Stimulated activated CD8-positive, alpha-beta memory T cell treated with anti-CD3 and anti-CD28 coated beads, Interleukin-7, amount 100 ng/mL, for 48 hours (primary cell): ENCODE measurements at places on chromosomes 2 and 18.

DNA sequence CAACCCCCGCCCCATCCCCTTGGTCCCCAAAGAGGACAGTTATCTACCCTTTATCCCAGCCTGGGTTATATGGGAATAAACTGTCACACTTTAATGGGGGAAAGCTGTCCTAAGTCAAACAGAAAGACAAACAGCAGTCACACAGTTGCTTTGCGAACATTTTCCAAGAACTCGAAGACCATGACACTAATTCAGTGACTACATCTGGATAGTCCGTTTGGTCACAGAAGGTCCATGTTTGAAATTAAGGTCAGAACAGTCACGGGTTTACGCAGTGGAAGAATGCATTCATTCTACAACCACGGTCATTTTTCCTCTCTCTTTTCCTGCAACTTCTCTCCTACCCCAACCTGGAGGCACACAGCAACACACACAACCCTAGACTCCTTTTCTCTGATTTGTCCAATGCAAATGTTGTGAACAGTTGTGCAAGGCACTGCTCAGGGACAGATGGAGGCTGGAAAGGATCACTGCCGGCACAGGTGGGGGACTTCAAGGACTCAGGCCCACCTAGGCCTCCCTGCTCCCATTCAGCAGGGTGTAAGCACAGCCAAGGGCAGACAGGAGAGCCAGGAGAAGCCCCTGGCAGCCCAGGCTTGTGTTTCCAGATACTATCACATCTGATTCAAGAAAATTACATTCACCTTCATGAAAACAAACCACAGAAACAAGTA, 39.9 kb downstream of the ZNF516 start:
- DNase-seq = no peak

DNA sequence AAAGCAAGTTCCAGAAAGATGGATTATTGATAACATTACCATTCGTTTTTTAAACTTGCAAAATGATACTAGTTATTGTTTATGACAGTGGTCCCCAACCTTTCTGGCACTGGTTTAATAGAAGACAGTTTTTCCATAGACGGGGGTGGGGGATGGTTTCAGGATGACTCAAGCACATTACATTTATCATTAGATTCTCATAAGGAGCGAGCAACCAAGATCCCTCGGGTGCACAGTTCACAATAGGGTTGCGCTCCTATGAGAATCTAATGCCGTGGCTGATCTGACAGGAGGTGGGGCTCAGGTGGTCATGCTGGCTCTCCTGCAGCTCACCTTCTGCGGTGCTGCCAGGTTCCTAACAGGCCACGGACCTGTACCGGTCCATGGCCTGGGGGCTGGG, 86.2 kb downstream of the BCL2 start:
- no peak for DNase-seq

- DNase-seq = no peak
Measured at GRCh38 chr2:67039058-67039457, 358.1 kb upstream of the ETAA1 start.

GRCh38 chr2:212181646-212182045, 357.0 kb downstream of the ERBB4 start:
- DNase-seq = no peak

DNA sequence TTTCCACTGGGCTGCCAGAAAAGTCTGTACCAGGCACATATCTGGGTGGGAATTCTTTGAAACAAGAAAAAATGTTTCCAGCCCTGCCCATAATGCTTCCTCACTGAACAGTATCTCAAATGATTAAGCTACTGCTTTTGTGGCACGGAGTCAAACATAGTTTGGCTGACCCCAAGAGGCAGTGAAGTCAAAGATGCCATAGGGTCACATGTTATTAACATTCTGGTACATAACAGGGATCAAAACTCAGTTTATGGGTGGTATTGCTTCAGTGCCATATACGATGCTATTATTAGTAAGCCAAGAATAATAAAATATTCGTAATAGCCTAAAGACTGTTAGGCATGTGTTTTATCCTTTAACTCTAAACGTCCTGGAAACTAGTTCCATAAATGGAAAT, 112.4 kb downstream of the FEZ2 start:
- no peak for DNase-seq

- peak; percentile 39 for DNase-seq
Measured at GRCh38 chr18:623761-624620, 27.2 kb downstream of the CLUL1 start.

DNA sequence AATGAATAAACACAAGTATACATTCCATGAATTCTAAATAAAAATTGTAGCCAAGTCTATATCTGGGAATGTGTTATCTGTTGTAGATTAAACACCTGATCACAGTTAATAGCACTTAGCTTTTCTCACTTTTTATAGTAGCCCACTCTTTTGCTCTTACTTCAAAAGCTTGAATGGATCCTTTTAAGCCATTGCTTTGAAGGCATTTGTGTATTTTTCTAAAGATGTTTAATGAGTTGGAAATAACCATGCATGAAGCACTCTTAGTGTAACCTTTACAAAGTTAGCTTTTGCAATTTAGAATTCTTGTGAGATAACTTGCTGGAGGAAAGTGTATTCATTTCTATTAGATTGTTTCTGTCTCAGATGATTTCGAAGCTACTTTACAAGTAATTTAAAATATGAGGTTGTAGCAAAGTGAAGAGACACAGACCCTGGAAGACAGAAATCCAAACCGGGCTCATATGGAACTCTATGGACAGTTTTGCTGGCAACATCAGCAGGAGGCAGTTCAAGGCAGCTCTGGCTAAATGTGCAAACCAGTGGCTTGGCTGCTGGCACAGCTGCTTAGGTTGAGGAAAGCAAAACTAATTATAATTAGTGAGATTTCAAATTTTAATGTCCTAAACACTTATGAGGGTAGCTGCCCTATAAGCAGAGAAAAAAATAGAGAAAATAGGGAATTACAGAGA, 469.8 kb upstream of the ZEB2 start:
- no peak for DNase-seq

- no peak for DNase-seq
Measured at GRCh38 chr18:60191926-60192325, 180.6 kb downstream of the MC4R start.

GRCh38 chr2:238313289-238313990, 6.9 kb upstream of the TRAF3IP1 start:
- peak; percentile 24 for DNase-seq

GRCh38 chr2:200321780-200322534, 15.5 kb downstream of the SPATS2L start:
- DNase-seq = no peak

GRCh38 chr18:78734614-78734945, 245.0 kb upstream of the SALL3 start:
- no peak for DNase-seq

DNA sequence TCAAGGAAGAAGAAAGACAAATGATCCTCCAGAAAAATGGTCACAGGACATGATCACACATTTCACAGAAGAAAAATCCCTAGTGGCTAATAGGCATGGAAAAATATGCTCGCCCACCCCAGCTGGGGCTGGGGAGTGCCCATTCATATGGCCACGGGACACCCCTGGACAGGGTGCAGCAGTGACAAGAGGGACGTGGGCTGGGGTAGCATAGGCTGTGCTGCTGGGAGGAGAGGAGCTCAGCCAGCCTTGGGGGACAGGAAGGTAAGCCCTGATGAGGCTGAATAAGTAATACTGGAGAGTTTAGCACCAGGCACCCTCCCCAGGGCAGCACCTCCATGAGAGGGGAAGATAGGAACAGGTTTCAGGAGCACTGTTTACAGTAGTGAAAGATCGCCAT, 254.9 kb upstream of the HS6ST1 start:
- DNase-seq = no peak

GRCh38 chr2:106010818-106011355, 183.2 kb downstream of the UXS1 start:
- DNase-seq = no peak

DNA sequence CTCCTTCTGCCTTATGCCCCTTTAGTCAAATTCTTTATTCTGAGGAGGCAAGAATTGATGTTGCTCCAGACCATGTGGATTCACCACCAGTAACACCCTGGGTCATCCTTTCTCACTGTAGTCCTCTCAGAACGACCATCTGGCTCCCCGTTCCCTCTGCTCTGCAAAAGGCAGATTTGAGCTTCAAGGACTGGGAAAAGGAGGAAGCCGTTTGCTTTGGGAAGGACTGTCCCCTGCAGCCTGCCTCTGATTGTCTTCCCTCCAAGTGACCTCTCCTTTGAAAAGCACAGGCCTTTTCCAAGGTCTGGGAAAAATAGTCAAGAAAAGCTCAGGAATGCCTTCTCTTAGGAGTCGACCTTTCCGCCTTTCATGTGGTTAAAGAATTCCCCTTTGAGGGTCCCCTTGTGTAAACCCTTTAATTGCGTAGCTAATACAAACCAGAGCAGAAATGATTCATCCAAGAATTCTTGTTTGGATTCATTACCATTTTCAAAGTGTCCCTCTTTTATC, 130.1 kb upstream of the COPS8 start:
- DNase-seq = no peak

GRCh38 chr2:231111987-231112386, 12.9 kb downstream of the HTR2B start:
- no peak for DNase-seq

- no peak for DNase-seq
Measured at GRCh38 chr2:73110168-73111072, 2.3 kb downstream of the RAB11FIP5 start.

DNA sequence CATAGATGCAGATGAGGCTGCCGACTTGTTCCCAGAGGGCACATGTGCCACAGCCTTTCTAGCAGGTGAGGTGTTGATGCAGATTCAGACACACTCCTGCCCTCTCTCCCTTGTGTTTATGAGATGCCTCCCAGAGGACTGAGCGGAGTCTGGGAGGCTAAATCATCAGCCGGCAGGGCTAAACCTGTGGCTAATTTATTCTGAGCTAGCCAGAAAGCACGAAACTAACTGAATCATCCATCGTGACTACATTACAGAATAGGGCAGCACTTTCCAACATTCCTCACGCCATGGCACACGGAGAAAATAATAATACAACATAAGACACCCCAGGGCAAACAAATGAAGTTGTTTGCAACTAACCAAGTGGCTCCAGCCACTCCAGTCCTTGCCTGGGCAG, 101.7 kb upstream of the FZD7 start:
- no peak for DNase-seq

DNA sequence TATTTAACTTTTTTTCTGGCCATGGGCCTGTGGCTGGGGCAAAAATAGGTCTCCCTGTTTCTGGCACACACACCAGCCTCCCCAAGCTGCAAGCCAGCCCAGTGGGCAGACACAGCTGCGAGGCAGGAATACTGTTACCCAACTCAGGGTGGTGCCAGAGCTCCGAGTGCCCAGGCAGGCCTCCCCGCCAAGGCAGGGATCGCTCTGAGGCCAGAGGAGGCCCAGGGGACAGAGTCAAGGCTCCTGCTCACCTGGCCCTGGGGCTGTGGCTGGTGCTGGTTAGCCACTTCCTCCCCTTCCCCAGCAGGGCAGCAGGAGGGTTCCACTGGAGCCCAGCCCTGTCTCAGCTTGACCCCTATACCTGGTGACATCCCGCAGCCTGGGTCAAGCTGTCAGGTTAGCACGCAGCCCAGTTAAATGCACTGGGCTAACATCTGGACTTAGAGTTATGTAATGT, 67.1 kb upstream of the EPAS1 start:
- no peak for DNase-seq

DNA sequence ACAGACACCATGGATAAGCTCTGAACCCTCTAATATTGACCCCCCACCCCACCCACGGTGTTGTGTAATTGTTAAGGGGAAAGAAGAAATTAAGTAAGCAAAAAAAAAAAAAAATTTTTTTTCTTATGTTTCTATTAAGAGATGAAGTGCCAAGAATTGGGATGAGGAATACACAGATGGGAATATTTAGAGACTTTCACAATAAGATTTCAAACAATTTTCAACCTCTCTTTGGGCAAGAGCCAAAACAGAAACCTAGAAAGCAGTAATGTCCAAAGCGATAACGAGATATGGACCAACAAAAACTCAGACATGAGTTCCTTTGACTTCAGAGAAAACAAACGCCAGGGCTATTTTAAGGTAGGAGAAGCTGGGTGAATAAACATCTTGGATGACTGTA, 14.4 kb downstream of the PIEZO2 start:
- DNase-seq = no peak

- DNase-seq = no peak
Measured at GRCh38 chr2:215808996-215809395, 204.4 kb downstream of the MREG start.

DNA sequence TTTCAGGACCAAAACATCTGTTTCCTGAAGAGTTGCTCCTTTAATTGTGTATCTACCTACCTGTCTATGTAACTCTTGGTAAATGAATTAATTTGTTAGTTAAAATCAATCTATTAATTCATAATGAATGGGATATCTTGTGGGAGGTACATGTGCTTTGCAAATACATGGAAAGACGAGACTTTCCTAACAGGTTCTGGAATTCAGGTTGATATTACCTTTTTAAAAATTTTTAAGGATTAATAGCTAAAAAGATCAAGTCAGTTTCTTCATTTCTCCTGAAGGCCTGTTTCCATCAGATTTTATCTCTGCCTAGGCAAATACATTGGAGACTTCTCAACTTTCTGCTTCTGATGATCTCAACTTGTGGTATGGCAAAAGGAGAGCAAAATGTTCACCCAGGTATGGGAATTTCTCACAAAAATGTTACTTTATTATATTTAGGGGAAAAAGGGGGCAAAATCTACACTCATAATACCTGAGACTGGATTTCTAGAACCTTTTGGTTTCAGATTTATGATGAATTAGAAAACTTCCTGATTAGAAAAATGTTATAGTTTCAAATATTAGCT, 7.4 kb downstream of the TFPI start:
- DNase-seq = no peak

- DNase-seq = no peak
Measured at GRCh38 chr2:9763356-9764152, 79.7 kb upstream of the TAF1B start.

DNA sequence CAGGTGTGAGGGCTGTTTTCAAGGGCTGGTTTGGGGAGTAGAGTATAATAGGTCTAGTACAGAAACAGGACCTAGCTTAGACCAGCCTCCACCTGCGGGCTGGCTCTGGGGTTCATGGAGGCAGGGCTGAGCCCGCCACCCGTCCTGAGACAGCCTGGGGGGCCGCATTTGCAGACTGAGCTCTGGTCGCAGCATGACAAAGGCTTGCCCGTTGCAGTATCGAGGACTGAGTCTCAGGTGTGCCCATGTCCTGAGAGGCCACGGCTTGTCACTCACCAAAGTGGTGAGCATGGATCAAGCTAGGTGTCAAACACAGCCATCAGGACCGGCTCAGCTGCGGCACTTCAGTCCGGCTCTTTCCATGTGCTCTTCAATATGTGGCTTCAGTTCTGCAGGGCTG, 144.7 kb downstream of the KLHL29 start:
- no peak for DNase-seq

DNA sequence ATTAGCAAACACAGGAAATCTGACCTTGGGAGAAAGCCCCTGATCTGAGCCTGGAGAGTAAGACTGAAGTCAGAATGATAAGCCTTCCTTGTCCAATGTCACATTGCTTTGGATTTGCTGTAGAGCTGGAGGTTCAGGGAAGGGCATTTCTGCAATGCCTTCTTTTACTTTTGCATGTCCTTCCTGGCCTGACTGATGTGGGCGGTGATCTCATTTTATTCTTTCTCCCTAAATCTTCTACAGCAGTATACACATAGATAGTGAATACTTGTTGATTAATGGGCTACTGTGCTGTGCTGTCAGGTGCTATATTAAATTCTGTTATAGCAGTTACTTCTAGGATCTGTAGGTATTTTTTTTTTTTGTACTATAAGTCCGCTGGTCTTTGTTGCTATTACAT, 62.6 kb downstream of the PLCL1 start:
- DNase-seq = no peak
